ENCODE measurements at places on chromosomes 5 and 9. TPM values are rescaled to one million over a fixed set of nuclear protein-coding genes. Genes with fewer than 3 reads are reported as not detected.

DNA sequence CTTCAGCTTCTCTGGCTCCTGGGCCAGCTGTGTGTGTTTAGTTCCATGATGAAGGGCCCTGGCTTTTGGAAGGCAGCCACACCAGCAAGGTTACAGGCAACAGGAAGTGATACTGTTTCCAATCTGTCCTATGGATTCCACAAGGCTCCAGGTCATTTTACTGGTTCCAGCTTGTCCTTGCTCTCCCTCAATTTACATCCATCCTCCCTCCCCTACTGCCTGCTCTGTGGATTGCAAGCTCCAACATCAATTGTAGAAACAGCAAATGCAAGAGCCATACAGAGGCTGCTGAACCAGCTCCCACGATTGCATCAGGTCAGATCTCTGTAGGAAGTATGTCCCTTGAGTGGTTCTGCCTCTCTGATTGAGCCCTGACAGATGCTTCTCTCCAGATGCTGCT lies 409.8 kb downstream of the NTRK2 start:
- H3K27ac ChIP-seq, result no peak overlapping the region
- H3K4me1 ChIP-seq, result no peaks in the 10 kb centered on the region
- DNase-seq, result no peak
- H3K27me3 ChIP-seq, result no peaks in the 10 kb centered on the region

CATSPER3 gene
- polyA plus RNA-seq, result 0.84 TPM

DNA sequence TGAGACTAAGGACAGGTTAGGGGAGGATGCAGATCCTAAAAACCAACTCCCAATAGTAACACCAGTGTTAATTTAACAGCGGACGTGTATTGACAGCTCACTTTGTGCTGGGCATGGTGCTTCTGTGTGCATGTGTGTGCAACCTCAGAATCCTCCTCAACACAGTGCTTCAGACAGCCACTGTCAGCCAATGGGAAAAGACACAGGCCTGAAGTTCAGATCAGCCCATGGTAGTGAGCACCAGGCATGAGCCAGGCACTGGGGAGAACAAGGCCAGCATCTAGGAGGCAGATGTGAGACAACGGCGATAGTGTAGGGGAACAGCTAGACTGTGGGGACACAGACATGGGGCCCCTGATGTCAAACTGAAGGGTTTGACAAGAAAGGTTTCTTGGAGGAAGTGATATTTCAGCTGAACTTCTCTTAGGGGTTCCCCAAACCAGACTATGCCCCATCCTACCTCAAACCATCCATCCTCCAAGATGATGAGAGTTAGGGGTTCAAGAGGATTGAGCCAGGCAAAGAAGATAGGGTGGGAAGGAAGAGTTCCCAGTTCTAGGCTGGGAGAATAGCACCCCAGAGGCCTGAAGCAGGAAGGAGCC lies 71.5 kb upstream of the PSD2 start:
- no peak overlapping the region for H3K4me3 ChIP-seq
- no peaks in the 10 kb centered on the region for H3K36me3 ChIP-seq

- H3K4me1 ChIP-seq, result no peaks in the 10 kb centered on the region
- no peaks in the 10 kb centered on the region for H3K36me3 ChIP-seq
- DNase-seq, result no peak
- no peak overlapping the region for H3K27ac ChIP-seq
- H3K27me3 ChIP-seq, result no peaks in the 10 kb centered on the region
These were observed 1117.2 kb upstream of the DMAC1 start for GRCh38 chr9:8916771-8917170.

NTMT1 gene
- polyA plus RNA-seq, result 19.5 TPM

- DNase-seq, result no peak
- no peaks in the 10 kb centered on the region for H3K36me3 ChIP-seq
- H3K27me3 ChIP-seq, result no peaks in the 10 kb centered on the region
- H3K4me3 ChIP-seq, result no peak overlapping the region
- H3K27ac ChIP-seq, result no peak overlapping the region
- no peaks in the 10 kb centered on the region for H3K4me1 ChIP-seq
These were observed 180.8 kb upstream of the GAS1 start for GRCh38 chr9:87127978-87128614.

DNA sequence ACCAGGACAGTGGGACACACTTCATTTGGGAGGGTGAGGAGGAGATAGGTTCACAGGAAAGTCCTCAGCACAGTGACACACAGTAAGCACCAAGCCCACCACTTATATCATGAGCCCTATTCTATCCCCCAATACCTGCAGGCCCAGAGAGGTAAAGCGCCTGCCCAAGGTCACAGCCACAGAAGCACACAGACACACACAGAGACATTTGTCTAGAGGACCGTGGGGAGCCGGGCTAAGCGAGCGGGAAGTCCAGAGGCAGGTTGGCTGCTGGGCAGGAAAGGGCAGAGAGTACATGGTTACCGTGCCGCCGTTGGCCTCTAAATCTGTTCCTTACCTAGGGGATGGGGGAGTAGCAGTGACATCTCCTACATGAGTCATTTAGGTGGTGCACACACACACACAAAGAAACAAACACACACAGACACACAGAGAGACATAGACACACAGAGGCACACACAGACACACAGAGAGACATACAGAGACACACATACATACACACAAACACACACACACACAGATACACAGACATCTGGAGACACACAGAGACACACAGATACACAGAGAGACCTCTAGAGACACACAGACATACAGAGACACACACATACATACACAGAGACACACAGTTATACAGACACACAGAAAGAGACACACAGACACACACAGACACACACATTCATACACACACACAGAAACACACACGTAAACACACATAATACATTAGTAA lies 15.9 kb upstream of the DUSP1 start:
- no peak overlapping the region for H3K4me3 ChIP-seq
- no peak for DNase-seq
- peaks cover 50% of the 10 kb centered on the region for H3K4me1 ChIP-seq
- no peaks in the 10 kb centered on the region for H3K36me3 ChIP-seq
- no peak overlapping the region for H3K27ac ChIP-seq

LRRC19 gene
- 0.33 TPM for polyA plus RNA-seq

GRCh38 chr5:34598177-34598794 lies 57.8 kb upstream of the RAI14 start:
- peaks cover 6% of the 10 kb centered on the region for H3K4me1 ChIP-seq
- no peak overlapping the region for H3K4me3 ChIP-seq
- DNase-seq, result no peak
- H3K27me3 ChIP-seq, result no peaks in the 10 kb centered on the region

- no peaks in the 10 kb centered on the region for H3K4me1 ChIP-seq
- H3K4me3 ChIP-seq, result no peak overlapping the region
- no peak overlapping the region for H3K27ac ChIP-seq
- DNase-seq, result no peak
These were observed 102.4 kb upstream of the PARP8 start for GRCh38 chr5:50564079-50564478.

RGP1 gene
- polyA plus RNA-seq, result 28.4 TPM

DNA sequence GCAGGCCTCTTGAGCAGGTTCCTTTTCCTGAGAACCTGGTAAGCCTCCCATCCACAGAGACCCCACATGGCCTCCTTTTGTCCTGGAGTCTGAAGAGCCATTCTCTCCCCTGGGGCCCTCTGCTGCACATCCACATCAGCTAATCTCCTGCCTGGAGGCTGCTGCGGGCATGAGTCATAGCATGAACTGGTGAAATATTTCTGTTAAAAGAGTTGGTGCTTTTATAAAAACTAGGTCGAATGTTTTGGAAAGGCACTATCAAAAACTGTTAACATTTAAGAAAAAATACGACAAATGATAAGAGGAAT lies 399.4 kb downstream of the CTNND2 start:
- no peak overlapping the region for H3K4me3 ChIP-seq
- no peak overlapping the region for H3K27ac ChIP-seq
- no peaks in the 10 kb centered on the region for H3K36me3 ChIP-seq
- H3K27me3 ChIP-seq, result no peaks in the 10 kb centered on the region
- no peaks in the 10 kb centered on the region for H3K4me1 ChIP-seq

DNA sequence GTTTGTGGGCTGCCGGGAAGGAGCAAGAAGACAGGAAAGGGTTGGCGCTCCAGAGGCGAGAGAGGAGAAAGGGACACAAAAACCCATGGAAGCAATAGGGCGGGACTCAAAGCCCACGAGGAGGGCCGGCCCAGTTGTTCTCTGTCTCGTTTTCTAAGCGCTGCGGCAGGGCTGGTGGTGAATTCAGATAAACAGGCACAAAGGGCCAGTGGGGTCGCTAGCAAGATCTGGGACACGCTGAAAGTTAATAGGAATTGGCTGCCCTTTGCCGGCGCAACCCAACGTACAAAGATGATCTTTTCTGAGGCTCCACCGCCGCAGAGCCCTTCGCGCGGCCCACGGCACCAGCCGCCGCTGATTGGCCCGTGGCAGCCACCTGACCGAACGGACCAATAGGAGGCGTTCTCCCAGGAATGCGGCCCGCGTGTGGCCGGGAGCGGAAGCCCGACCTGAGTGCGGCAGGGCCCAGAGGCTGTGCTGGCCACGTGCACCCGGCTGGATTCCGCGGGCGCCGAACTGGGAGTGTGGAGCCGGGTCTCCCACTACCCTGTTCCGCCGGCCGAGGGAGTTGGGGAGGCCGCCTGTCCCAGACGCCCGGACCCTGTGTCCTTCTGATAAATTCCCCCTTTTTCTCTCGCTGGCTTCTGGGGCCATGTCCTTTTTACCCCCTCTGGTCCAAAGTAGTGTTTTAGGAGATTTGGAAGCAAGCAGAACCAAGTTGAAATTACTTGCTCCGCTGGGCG lies 16.8 kb upstream of the NSD1 start:
- H3K27me3 ChIP-seq, result no peaks in the 10 kb centered on the region
- no peaks in the 10 kb centered on the region for H3K36me3 ChIP-seq
- peak overlapping the region; percentile 8 for H3K4me3 ChIP-seq

DNA sequence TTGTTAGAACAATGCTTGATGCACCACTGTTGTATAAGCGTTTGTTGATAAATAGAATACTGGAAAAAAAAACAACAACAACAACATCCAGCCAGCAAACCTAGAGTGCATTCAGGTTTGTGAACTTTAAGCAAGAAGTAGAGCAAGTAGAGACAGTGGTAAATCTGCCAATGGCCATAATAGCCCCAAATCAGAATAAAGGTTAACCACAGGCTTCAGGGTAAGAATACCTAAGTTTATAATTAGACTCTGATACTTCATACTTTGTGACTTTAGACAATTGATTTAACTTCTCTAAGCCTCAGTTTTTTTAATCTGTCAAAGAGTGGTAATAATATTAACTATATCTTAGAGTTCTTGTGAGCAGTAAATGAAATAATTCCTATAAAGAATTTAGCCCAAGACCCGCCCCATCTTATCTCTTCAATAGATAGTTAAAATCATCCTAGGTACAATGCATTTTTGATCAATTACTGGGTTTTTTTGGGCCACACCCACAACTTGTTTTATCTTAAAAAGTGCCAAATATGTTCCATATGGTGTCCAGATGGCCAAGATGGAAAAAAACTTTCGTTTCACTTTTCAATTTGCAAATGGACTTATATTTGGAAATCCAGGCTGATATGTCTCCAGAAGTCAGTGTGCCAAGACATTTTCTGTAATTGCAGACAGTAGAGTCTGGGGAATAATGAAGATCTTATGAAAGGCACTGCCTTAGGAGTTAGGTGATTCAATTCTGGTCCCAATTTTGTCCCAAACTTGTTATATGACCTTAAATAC lies 24.5 kb upstream of the DPYSL3 start:
- H3K4me3 ChIP-seq, result no peak overlapping the region
- H3K4me1 ChIP-seq, result no peaks in the 10 kb centered on the region
- DNase-seq, result no peak
- H3K36me3 ChIP-seq, result no peaks in the 10 kb centered on the region
- peak overlapping the region; percentile 51 for H3K27ac ChIP-seq

DNA sequence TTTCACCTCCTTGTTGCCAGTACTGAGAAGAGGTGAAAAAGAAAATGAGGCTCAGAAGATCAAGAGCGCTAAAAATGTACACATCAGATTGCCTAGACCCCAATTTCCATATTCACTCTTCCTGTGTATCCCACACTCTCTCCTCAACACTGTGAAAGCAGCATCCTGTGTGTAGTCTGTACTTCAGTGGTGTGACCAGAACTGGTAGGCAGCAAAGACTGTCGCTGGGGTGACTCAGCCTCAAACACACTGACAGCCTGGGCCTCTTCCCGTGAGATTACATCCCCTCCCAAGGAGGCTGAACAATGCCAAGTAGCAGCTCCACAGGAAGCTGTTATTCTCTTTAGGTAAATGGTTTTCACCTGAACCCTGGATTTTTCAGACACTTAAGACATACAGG lies 135.5 kb downstream of the CCDC192 start:
- no peaks in the 10 kb centered on the region for H3K4me1 ChIP-seq
- no peaks in the 10 kb centered on the region for H3K27me3 ChIP-seq
- H3K36me3 ChIP-seq, result no peaks in the 10 kb centered on the region
- no peak for DNase-seq
- H3K27ac ChIP-seq, result no peak overlapping the region

DNA sequence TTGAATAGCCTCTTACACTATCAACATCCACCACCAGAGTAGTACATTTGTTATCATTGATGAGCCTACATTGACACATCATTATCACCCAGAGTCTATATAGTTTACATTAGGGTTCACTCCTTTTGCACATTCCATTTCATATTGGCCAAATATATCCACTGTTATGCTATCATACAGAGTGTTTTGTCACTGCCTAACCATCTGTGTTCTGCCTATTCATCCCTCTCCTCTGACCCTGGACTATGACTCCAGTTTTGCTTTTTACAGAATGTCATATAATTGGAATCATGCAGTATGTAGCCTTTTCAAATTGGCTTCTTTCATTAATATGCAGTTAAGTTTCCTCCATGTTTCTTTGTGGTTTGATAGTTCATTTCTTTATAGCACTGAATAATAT lies 904.7 kb downstream of the TLE1 start:
- DNase-seq, result no peak
- no peaks in the 10 kb centered on the region for H3K4me1 ChIP-seq
- H3K36me3 ChIP-seq, result no peaks in the 10 kb centered on the region

SPOCK1 gene
- 0.46 TPM for polyA plus RNA-seq

FAM221B gene
- 0.24 TPM for polyA plus RNA-seq

UGT3A2 gene
- 0.17 TPM for polyA plus RNA-seq

IL4 gene
- 0.32 TPM for polyA plus RNA-seq

- H3K4me1 ChIP-seq, result no peaks in the 10 kb centered on the region
- DNase-seq, result no peak
- H3K27me3 ChIP-seq, result no peaks in the 10 kb centered on the region
These were observed 122.3 kb downstream of the GOLPH3 start for GRCh38 chr5:32051796-32052195.

KCTD16 gene
- 0.18 TPM for polyA plus RNA-seq

Measured in left lung (tissue), 14 donors.